ENCODE measurements at places on chromosomes 12 and 14.

- DNase-seq: no peak
Observed at GRCh38 chr14:33352821-33353220, 414.1 kb downstream of the NPAS3 start.

- no peak for DNase-seq
Observed at GRCh38 chr12:116677202-116677661, 60.6 kb downstream of the SPRING1 start.

DNA sequence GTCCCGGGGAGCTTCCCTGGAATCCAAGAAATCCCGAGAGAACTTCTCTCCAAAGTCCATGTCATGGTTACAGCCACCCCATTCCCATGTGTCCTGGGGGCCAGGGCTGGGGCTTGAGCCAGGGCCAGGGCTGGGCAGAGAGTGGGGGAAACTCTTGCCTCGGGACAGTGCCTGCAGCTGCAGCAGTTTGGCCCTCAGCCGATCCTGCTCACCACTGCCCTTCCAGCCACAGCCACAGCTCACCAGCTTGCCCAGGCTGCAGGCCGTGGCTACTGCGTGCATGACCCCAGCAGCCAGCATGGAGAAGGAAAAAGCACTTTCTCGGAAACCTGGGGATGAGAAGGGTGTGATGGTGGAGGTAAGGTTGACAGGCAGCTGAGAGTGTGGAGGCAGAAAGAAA, 3.5 kb downstream of the WNT10B start:
- no peak for DNase-seq

DNA sequence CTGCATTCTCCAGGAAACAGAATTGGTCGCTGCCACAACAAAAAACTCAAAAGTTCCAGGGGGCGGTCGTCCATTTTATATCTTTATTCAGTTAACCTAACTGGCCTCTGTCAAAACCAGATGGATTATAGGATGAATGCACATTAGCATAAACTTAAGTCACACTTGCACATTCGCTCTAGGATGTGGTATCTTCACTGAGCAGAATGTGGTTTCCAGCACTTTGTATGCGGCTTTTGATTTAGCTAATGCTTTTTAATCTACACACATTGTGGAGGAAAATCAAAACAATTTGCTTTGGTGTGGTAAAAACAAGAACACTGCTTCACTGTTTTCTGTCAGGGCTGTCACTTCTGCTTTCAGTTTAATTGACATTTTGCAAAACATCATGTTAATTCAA, 4.5 kb downstream of the TAS2R50 start:
- DNase-seq: peak; percentile 71

DNA sequence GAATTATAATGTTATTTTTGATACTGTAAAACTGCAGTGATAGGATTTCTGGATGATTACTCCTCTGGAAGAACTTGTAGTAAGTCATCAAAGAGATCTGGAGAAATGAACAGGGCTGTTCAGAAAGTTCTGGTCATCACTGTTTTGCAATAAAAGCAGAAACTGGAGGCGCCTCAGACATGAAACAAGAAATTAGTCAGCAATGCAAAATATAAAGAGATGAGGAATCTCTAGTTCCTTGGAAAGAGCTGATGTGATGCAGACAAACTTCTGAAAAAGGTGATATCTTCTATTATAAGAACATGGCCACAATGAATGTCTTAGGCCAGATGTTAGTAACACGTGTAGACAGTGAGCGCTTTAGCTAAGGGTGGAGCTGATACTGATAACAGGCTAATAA, 9.5 kb downstream of the ACIN1 start:
- DNase-seq: no peak

GRCh38 chr12:206746-207440, 7.1 kb downstream of the SLC6A12 start:
- no peak for DNase-seq

DNA sequence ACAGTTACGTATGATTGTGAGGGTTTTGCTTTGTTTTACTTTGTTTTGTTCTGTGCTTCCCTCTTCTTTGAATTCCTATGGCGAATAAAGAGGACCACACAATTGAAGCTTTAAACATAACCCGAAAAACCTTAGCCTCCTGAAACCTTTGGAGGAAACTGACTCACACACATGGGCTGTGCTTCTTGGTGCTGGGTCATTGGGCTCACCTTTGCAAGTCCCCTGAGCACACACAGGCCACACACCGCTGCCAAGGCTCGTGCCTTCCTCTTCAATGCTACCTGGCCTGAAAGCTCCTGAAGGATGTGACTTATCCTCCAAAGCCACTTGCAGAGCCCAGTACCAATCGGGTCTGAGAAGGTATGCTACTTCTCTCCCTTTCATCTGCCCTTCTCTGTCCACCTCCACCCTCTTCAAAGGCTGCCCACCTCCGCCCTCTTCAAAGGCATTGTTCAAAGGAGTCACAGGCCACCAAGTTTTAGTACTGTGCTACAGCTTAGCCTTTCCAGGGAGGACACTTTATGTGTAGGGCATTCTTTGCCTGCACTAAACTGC, 114.6 kb downstream of the FOXN3 start:
- DNase-seq: no peak

GRCh38 chr14:67446371-67447032, 34.5 kb upstream of the PLEK2 start:
- no peak for DNase-seq

DNA sequence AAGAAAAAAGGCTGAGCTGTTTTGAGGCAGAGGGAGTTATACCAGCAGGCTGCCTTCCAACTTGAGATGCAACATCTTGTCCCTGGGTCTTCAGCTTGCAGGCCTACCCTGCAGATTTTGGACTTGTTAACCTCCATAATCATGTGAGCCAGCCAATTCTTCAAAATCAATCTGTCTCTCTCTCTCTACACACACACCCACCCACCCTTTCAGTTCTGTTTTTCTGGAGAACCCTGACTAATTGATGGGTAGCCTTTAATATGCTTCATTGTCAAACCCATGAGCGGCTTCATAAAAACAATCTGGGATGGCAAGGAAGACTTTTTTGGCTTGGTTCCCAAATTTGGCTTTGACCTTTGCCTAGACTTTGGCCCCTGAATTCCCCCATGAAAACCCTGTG, 113.9 kb downstream of the TMX1 start:
- DNase-seq: no peak

- peak; percentile 16 for DNase-seq
Observed at GRCh38 chr14:97544571-97544970, 747.4 kb downstream of the VRK1 start.

- DNase-seq: no peak
Observed at GRCh38 chr12:100326208-100326607, 30.7 kb upstream of the SLC17A8 start.

DNA sequence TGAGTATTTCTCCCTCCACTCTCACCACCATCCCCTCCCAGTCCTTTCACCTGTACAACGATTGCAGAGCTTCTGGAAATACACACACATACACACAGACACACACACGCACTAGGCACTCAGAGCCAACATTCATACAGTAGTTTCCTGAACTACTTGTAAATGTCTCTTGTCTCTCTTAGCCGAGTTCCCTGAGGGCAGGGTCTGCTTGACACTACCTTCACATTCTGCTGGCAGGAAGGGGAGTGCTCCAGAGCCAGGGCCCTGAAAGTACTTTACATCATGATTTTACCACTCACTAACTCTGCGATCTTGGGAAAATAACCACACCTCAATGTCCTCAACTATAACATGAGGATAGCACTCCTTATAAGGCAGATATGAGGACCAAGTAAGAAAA, 82.7 kb downstream of the GAS2L3 start:
- DNase-seq: no peak

DNA sequence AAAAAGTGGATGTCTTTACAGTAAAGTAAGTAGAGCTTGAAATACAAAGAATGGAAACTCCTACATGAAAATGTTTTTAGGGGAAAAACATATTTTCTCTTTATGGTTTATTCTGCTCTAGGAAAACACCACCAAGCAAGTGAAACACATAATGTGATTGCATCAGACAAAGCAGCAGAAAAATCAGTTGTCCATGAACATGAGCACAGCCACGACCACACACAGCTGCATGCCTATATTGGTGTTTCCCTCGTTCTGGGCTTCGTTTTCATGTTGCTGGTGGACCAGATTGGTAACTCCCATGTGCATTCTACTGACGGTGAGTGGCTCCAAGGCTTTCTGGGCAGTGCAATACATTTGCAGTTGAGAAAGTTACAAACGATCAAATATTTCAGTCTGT, 42.6 kb upstream of the PLEKHD1 start:
- no peak for DNase-seq

DNA sequence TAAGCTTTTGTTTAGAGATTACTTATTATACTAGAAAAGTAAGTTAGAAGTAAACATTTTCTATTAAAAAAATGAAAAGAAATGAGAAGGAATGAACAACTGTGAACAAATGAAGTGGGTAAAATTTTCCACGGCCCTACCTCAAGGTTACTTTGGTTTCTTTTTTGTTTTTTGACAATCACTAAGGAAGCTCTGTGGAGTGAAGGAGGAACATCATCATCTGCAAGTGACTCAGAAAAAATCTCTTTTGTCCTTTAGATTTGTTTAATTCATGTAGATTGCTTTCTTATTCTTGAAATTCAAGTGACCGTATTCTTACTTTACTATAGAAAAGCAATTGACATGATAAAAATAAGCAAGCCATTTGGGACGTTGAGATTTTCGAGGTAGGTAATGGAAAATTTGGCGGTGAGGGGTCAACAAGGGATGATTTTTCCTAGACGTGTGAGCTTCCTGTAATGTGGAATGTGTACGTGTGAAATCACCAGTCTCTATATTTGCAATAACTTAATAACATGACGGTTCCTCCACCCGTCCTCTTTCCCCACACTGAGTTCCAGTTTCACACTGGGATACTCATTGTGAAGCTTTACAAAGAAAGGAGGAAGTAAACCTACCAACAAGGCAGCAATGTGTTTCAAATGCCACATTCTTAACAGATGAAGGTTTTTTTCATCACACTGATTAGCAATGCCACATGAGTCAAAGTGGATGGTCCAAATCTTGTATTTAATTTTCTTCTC, 62.3 kb upstream of the EGLN3 start:
- DNase-seq: peak; percentile 18

DNA sequence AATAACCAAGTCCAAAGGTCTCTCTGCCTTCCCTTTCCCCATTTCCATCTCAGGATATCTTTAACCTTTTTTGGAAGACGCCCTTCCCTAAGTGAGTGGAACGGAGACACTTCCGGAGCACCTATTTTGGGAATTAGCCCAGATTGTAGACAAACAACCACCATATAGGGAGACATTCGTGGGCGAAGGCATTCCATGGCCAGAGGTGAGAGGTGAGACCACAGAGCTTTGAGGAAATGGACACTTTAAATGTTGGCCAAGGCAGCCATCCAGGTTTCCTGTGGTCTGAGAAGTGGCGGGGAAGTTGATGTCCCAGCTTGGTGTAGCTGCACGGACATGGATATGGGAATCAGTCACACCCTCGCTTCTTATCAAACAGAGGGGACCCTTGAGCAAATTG, 69.4 kb upstream of the BDKRB2 start:
- DNase-seq: no peak

DNA sequence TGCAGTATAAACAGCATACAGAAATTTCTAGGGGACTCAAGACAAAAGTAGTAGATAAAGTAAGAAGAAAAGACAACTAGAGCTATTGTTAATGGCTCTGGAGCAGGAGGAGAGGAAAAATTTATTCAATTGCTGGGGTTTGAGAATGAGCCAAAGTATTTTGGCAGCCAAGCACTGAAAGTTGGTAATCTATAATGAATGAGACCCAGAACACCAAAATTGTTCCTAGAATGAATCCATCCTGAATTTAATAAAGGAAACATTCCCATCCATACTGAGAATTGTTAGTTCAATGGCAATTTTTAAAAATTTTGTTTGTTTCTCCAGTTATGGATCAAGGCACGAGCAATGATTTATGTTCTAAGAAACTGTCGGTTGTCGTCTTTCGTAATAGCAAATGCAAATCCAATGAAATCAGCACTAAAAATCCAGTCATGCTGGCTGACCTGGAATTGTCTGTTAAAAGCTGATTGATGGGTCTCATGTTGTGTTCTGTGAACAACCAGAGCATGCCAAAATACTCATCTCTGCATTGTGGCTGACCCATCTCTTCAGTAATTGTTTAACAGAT, 170.9 kb upstream of the LMNTD1 start:
- no peak for DNase-seq

DNA sequence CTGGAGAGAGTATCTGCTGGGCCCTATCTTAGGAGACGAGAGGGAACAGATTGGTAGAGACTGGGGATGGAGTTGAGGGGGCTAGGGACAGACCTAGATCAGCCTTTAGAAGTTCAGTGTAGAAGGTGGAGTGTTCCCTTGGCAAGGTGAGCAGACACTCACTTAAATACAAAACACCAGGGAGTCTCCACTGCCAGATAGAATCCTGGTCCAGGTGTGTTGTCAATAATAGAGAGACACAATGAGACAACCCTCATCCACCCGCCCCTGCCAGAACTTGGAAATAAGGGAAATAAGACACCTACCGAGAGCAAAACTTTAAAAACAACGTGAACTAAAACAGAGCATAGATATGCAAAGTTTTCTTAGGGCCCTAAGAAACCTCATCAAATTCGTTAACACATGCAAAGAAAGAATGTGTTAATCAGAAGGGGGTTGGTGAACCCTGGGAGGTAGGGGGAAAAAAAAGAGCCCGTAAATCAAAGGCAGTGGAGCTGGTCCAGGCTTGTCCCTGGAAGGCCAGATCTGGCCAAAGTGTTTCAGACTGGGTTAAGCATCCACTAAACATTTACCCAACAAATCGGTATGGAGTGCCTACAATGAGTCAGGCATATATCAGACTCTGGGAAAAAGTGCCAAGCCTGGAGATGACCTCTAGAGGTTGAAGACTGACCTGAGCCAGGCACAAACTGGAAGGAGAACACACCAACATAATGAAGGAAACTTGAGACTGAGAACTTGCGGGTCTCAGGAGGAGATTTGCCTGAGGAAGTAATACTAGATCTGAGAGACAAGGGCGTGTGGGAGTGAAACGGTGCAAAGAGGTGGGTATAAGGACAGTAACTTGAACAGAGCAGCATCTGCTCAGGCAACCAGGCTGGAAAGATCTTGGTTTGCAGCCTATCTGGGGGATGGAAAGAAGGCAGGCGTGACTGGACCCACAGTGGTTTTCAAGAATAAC, 37.0 kb upstream of the OTX2 start:
- DNase-seq: no peak

DNA sequence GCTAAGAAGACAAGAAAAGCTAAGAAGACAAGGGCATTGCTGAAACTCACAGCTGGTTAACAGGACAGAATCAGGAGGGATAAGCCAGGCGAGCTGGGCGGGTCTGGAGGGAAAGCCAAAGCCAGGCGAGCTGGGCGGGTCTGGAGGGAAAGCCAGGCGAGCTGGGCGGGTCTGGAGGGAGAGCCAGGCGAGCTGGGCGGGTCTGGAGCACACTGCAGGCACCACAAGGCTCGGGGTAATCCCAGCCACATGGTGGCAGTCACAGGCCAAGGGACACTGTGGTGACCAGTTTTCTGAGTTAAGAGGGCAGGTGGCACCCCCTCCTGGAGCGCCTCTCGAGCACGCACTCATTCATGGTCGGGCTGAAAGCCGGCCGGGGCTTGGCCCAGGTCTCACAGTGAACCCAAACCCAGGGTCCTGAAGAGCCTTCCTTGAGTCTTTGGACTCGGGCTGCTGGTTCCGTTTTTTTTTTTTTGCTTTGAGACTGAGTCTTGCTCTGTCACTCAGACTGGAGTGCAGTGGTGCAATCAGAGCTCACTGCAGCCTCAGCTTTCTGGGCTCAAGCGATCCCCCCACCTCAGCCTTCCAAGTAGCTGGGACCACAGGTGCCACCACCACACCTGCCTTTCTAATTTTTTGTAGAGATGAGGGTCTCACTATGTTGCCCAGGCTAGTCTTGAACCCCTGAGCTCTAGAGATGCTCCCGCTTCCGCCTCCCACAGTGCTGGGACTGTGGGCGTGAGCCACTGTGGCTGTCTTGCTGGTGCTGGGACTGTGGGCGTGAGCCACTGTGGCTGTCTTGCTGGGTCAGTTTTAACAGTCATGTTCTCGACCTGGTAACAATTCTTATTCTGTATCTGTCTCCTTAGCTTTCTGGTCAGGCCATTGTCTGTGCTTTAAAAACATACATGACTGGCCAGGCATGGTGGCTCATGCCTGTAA, 40.2 kb downstream of the HSP90AA1 start:
- DNase-seq: no peak

Data from CD4-positive, alpha-beta T cell treated with Interleukin-17A for 1 hour (primary cell).